ENCODE measurements at places on chromosomes 5 and 9. TPM values are rescaled to one million over a fixed set of nuclear protein-coding genes. Genes with fewer than 3 reads are reported as not detected.

DNA sequence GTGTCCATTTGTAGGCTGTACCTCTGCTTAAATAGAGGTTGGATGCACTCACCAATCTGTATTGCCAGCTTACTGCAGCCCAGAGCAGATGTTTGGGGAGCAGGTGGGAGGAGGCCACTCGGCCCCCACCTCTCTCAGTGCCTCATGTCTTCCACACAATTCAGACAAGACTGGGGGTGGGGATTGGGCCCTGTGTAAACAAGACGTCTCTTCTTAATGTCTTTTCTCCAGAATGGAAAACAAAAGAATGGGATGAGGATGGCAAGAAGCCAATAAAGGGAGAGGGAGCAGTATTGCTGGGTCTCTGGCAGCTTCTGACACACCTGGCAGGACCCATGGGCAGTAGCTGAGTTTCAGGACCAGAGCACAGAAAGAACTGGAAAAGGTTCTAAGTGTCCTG is 64.9 kb downstream of the SIL1 start:
- no peak for DNase-seq

GRCh38 chr5:68252673-68253623 is 37.4 kb downstream of the PIK3R1 start:
- peak; percentile 48 for DNase-seq

LVRN gene
- total RNA-seq = not detected

QRFP gene
- total RNA-seq = not detected
